ENCODE measurements at places on chromosomes 16 and 17. TPM values are rescaled to one million over a fixed set of nuclear protein-coding genes. Genes with fewer than 3 reads are reported as not detected.

CSF3 gene
- not detected for total RNA-seq

CAPNS2 gene
- total RNA-seq: not detected

GRCh38 chr17:17728550-17729251 lies 47.4 kb downstream of the RAI1 start:
- H3K27me3 ChIP-seq: no peaks in the 10 kb centered on the region
- no peak overlapping the region for H3K4me3 ChIP-seq
- no peaks in the 10 kb centered on the region for H3K36me3 ChIP-seq
- H3K4me1 ChIP-seq: peaks cover 57% of the 10 kb centered on the region
- H3K27ac ChIP-seq: peak overlapping the region; percentile 21
- no peak for DNase-seq

GRCh38 chr16:77212741-77213541 lies 13.7 kb downstream of the SYCE1L start:
- no peaks in the 10 kb centered on the region for H3K36me3 ChIP-seq
- peak; percentile 78 for DNase-seq
- H3K4me1 ChIP-seq: peaks cover 19% of the 10 kb centered on the region
- H3K27ac ChIP-seq: peak overlapping the region; percentile 77
- peaks cover 4% of the 10 kb centered on the region for H3K27me3 ChIP-seq

- H3K27ac ChIP-seq: peak overlapping the region; percentile 17
- H3K36me3 ChIP-seq: no peaks in the 10 kb centered on the region
- H3K4me1 ChIP-seq: no peaks in the 10 kb centered on the region
- no peaks in the 10 kb centered on the region for H3K27me3 ChIP-seq
These were observed 88.5 kb downstream of the ANKRD11 start for GRCh38 chr16:89401641-89402445.

GRCh38 chr16:89363621-89364393 lies 126.6 kb downstream of the ANKRD11 start:
- no peaks in the 10 kb centered on the region for H3K4me1 ChIP-seq
- H3K36me3 ChIP-seq: no peaks in the 10 kb centered on the region
- H3K27me3 ChIP-seq: no peaks in the 10 kb centered on the region
- no peak overlapping the region for H3K4me3 ChIP-seq

DNA sequence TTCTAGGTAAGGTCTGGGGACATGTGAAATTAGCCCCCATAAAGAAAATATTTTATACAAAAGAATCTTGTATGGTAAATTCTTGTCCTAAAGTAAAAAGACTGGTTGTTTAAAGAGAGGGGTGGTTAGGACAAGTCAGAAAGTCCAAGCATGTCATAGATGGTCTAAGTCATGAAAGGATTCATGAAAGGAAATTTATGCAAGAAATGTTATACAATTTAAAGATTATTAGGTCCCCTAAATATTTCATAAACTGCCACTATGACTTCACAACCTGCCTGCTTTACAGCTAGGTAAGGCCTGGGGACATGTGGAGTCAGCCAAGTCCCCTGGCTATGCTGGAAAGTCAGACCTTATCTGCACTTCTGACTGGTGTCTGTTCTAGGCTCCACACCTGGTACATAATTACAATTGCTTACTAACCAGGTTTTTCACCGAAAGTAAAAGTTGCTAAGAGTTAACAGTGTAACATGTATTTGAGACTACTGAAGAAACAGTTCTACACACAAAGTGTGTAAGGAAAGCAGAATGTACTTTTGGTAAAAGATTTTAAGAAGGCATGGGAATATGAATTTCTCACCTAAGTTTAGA lies 17.0 kb downstream of the N4BP1 start:
- no peaks in the 10 kb centered on the region for H3K27me3 ChIP-seq
- no peak for DNase-seq
- no peak overlapping the region for H3K27ac ChIP-seq
- H3K36me3 ChIP-seq: no peaks in the 10 kb centered on the region
- no peak overlapping the region for H3K4me3 ChIP-seq

- H3K27ac ChIP-seq: no peak overlapping the region
- no peaks in the 10 kb centered on the region for H3K36me3 ChIP-seq
- no peaks in the 10 kb centered on the region for H3K27me3 ChIP-seq
- no peak overlapping the region for H3K4me3 ChIP-seq
These were observed 21.3 kb downstream of the FBXL20 start for GRCh38 chr17:39380144-39380543.

DNA sequence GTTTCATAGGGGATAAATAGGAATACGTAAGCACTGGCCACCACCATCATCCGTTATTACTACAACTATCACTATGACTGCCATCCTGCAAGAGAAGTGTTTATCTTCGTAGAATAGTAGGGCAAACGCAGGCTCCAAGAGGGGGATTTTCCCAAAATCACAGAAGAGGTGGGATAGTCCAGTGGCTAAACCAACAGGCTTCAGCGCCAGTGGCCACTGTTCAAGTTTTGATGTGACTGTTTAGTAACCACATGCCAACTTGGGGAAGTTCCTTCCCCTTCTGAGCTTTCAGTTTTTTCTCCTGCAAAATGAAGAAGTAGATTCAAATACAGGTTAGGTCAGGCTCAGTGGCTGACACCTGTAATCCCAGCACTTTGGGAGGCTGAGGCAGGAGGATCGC lies 60.7 kb upstream of the GRIN2A start:
- no peaks in the 10 kb centered on the region for H3K36me3 ChIP-seq
- H3K27me3 ChIP-seq: no peaks in the 10 kb centered on the region
- H3K27ac ChIP-seq: no peak overlapping the region
- no peak for DNase-seq
- H3K4me1 ChIP-seq: no peaks in the 10 kb centered on the region

- no peaks in the 10 kb centered on the region for H3K27me3 ChIP-seq
- no peaks in the 10 kb centered on the region for H3K36me3 ChIP-seq
- peaks cover 30% of the 10 kb centered on the region for H3K4me1 ChIP-seq
These were observed 716.3 kb downstream of the WWOX start for GRCh38 chr16:78815713-78816112.

GRCh38 chr17:13563866-13564265 lies 37.9 kb downstream of the HS3ST3A1 start:
- no peaks in the 10 kb centered on the region for H3K4me1 ChIP-seq
- H3K27ac ChIP-seq: no peak overlapping the region
- H3K4me3 ChIP-seq: no peak overlapping the region
- DNase-seq: no peak

DNA sequence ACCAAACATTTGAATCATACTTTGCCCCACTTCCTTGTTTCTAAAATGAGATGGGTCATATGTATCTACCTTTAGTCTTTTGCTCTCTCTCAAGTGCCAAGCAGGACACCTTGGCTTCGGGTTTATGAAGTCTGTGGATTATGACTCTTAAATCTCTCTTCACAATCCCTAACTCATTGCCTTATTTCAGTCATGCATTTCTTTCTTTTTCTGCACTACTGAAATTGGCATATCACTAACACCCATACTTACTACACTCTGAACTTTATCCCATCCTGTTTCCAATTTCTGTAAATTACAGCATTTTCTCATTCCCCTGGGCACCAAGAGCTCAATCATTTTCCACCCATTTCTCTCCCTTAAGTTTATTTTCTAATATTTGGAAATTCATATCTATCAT lies 42.0 kb downstream of the ABCA9 start:
- DNase-seq: no peak
- no peaks in the 10 kb centered on the region for H3K27me3 ChIP-seq
- H3K36me3 ChIP-seq: no peaks in the 10 kb centered on the region
- no peak overlapping the region for H3K4me3 ChIP-seq
- H3K27ac ChIP-seq: no peak overlapping the region

GRCh38 chr16:72800524-72801161 lies 247.3 kb downstream of the ZFHX3 start:
- H3K36me3 ChIP-seq: no peaks in the 10 kb centered on the region
- no peak for DNase-seq
- no peak overlapping the region for H3K27ac ChIP-seq
- no peak overlapping the region for H3K4me3 ChIP-seq
- no peaks in the 10 kb centered on the region for H3K27me3 ChIP-seq
- no peaks in the 10 kb centered on the region for H3K4me1 ChIP-seq

DNA sequence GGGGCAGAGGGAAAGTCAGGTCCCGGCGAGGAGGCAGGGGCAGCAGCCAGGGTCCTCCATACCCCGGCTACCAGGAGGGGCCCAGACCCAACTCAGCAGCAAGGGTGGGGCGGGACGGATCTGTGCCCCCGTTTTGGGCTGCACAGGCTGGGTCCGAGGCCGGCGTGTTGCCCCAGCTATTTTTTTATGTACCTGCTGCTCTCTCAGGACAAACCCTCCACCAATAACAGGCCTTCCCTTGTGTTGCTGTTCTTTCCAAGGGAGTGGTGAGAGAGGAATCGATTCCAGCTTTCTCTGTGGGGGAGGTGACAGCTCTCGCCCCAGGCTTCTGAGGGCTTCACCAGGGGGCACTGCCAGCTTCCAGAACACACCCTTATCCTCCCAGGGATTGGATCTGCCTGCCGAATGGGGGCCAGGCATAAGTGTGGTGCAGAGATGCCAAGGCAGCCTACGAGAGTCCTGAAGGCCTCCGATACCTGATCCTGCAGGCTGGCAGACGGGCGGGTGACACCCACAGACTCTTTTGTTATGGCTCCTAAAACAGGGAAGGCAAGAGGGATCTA lies 22.3 kb downstream of the RTN4RL1 start:
- no peaks in the 10 kb centered on the region for H3K4me1 ChIP-seq
- no peak overlapping the region for H3K27ac ChIP-seq

DNA sequence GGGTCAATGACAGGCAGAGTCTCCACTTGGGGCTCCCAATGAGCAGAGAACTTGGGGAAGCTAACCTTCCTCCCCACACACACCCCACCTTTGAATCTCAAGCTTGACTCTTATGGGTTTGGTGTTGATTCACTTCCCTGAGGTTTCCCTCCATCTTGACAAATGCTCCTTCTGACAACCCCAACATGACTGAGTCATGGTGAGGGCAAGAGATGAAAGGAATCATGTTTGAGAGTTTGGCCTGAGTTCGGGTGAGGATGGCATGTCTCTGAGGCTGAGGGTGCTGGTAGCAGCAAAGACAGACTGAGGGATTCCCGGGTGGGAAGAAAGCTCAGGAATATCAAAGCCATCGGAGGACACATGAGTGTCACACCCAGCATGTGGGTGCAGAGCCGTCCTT lies 18.7 kb downstream of the KRT9 start:
- DNase-seq: no peak
- no peaks in the 10 kb centered on the region for H3K4me1 ChIP-seq
- H3K27me3 ChIP-seq: no peaks in the 10 kb centered on the region

KRT12 gene
- not detected for total RNA-seq

DNA sequence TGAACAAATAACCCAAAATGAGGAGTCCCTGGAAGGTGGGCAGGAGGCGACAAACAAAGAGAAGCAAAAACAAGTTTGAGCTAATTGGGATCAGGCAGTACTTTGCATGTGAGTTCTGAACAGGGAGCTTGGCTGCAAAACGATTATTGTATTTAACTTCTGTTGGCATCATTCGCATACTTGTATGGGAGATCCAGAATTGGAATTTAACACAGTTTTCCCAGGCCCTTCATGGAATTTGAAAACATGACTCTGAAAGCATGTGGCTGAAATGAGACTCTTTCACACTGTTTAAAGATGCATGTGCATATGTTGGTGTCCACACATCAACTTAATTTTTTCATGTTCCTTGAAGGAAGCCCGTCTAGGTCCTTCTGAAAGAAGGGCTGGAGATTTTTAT lies 674.3 kb downstream of the WWOX start:
- no peak for DNase-seq
- H3K27me3 ChIP-seq: no peaks in the 10 kb centered on the region
- no peak overlapping the region for H3K4me3 ChIP-seq
- H3K27ac ChIP-seq: no peak overlapping the region
- no peaks in the 10 kb centered on the region for H3K36me3 ChIP-seq
- H3K4me1 ChIP-seq: peaks cover 7% of the 10 kb centered on the region

Measured in sigmoid colon (tissue), 7 donors.